Stimulated activated CD4-positive, alpha-beta T cell treated with anti-CD3 and anti-CD28 coated beads, Interleukin-12 subunit alpha, Interleukin-12 subunit beta, amount 100 ng/mL, for 24 hours (primary cell): ENCODE measurements at places on chromosomes 7 and 10.

GRCh38 chr10:28284126-28284525 lies 18.7 kb downstream of the MPP7 start:
- DNase-seq = no peak

DNA sequence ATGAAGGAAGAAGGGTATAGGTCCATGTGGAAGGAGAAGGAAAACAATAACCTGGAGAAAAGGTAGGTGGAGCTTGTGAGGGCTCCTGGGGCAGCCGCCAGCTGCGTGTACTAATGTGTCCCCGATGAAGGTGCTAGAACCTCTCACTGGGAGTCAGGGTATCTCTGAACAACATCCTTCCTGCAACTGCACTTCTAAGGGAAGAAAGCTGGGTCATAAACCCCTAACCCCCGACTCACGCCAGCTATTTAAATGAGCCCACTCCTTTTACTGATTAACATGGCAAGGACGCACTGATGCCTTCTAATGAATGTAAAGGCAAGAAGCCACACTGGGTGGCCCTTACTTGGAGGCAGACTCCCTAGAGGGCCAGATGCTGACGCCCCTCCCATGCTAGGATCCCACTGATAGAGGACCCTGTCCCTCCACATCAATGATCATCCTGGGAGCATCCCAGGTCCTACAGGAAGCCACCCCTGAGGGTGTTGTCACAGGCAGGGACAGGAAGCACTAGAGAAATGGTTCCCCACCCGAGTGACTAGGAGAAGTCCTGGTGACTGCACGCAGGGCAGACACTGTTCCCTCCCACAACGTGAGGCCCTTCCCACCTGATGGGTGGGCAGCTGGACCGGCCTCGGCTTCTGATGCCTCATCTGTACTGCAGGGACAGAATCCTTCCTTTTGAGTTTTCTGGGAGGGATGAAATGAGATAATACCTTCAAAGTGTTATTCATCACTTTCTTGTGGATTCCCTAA lies 20.4 kb downstream of the JCAD start:
- no peak for DNase-seq

DNA sequence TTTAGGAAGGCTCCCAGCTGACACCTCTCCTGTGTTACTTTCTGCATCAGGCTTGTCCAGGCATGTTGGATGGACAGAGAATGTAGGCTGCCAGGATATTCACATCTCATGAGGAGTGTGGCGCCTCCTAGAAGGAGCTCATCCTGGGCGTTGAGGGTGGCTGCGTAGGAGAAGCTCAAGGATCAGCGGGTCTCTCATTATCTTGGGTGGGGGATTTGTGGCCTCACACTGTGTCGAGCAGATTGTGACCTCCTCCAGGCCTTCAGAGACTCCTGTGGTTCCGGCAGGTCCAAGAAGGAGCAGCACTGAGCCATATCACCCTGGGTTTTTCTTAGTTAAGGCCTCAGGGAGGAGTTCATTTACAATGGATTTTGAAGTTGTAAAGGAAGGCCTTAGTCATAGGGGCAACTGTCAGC lies 8.7 kb upstream of the COBL start:
- DNase-seq = no peak

DNA sequence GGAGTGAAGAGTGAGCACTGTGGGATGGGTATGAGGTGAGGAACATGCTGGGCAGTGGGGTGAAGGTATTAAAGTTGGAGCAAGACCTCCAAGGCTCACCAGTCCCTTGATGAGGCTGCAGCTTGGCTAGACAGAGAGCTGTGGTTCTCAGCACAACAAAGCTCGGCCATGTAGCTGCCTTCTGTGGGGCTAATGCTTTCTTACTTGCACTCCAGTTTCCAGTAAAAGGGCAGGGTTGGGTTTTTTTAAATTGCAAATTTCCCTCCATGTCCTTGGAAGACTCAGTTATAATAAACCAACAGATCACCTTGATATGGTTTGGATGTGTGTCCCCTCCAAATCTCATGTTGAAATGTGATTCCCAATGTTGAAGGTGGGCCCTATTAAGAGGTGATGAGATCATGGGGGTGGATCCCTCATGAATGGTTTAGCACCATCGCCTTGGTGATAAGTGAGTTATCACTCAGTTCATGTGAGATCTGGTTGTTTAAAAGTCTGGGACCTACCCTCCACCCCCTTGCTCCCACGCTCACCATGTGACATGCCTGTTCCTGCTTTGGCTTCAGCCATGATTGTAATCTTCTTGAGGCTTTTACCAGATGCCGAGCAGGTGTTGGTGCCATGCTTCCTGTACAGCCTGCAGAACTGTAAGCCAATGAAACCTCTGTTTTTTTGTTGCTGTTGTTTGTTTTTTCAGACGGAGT lies 55.9 kb downstream of the ATXN7L1 start:
- no peak for DNase-seq

DNA sequence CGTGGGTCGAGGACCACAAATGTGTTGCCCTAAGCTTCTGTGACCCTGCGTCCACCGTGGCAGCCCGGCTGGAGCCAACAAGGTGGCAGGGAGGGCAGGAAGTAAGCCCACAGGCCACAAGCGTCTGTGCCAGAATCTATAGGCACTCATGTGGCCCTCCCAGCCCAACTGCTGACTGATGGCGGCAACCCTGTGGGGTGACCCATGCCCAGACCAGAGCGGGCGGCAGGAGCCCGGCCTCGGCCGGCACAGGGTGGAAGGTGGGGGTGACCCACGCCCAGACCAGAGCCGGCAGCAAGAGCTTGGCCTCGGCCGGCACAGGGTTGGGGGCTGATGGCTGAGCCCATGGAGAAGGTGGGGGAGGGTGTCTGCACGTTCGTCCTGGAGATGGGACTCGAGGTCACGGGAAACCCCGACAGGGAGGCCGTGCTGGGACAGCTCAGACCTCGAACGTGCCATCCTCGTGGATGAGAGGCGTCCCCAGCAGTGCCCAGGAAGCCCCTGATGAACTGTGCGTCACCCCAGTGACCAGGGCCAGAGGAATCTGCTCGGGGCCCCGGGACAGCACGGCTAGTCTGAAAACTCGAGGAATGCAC lies 181.0 kb downstream of the ELFN1 start:
- DNase-seq = no peak

DNA sequence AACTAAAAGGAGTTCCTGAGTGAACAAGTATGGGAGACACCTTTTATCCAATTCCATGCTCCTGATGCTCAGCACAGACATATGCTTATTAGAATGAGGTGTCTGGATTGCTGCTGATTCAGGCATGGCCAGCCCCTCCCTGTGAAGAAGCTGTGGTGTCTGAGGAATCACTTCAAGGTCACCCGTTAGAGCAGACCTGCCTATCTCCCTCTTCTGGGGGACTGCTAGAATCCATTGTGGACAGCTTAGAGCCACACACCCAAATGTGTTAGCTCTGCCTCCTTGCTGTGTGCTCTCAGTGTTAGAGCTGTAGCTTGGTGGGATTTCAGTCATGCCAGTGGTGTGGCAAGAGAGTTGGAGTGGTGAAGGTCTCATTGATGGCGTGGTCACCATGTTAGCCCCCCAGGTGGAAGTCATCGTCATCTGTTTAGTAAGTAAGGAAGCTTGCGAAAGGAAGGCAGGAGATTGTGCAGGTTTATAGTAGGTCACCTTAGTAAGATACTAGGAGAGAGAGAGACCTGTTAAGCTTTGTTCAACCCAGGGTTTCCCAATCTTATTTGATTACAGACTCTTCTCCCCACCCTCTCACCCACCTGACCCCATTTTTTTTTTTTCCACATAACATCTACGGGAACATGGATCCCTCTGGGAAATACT lies 12.8 kb downstream of the PRXL2A start:
- DNase-seq = no peak

GRCh38 chr7:149626972-149627371 lies 129.4 kb upstream of the ZNF746 start:
- no peak for DNase-seq

- DNase-seq = no peak
Measured at GRCh38 chr7:43042302-43042701, 70.1 kb upstream of the HECW1 start.

GRCh38 chr7:119086026-119086425 lies 861.5 kb downstream of the ANKRD7 start:
- no peak for DNase-seq

DNA sequence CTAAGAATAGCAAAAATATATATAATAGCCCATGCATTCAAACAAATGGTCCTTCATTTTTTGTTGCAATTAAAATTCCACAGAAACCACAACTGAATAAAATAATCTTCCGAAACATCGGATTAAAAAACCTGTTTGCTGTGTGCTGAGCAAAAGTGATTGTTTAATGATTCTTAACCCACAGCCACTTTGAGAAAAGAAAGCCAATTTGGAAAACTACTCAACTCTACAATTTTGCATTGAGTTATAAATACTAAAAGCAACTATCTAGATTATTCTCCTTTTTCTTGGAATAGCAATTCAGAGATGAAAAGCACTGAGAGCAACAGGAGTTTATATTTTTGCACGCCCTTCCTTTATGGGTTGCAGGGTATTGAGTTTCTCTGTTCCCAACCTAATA lies 8.0 kb downstream of the ADRB1 start:
- DNase-seq = no peak

GRCh38 chr10:45006276-45007030 lies 5.7 kb downstream of the ZNF22 start:
- no peak for DNase-seq

- DNase-seq = no peak
Measured at GRCh38 chr10:11959966-11960365, 82.6 kb downstream of the UPF2 start.

GRCh38 chr7:107212725-107213124 lies 43.9 kb downstream of the HBP1 start:
- DNase-seq = no peak

DNA sequence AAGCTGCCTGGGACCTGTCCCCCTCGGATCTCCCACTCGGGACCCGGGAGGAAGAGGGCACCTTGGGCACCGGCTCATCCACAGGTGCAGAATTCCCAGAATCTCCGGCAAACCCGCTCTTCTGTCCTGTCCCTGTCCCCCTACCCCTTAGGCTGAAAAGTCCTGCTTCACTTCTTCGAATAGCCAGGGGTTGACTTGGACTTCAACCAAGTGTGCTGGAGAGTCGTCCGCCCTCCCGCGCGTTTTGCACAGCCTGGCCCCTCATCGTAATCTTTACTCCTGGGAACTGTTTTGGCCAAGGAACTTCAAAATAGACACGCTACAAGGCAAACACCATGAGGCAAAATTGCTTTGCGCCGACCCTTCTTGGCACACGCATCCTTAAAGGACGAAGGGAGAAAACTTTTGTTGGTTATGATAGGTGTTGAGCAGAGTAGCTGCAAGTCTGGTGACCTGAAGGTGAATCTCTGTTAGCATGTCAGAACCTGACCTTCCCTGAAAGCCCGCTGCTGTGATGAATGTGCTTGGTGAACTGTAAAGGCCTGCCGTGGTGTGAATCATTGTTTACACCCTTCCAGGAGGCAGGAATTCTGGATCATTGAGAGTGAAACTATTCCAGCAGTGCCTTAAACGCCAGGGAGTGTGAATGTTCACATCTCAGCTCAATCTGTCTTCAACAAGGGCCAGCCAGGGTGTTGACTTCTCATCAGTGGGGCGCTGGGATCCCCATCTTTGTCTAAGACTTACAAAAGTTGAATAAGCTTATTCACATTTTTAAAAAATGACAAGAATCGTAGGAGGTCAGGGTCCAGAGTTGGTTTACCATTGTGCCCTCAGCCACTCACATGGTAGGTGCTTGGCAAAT lies 589 bp upstream of the RAPGEF5 start:
- DNase-seq = no peak

DNA sequence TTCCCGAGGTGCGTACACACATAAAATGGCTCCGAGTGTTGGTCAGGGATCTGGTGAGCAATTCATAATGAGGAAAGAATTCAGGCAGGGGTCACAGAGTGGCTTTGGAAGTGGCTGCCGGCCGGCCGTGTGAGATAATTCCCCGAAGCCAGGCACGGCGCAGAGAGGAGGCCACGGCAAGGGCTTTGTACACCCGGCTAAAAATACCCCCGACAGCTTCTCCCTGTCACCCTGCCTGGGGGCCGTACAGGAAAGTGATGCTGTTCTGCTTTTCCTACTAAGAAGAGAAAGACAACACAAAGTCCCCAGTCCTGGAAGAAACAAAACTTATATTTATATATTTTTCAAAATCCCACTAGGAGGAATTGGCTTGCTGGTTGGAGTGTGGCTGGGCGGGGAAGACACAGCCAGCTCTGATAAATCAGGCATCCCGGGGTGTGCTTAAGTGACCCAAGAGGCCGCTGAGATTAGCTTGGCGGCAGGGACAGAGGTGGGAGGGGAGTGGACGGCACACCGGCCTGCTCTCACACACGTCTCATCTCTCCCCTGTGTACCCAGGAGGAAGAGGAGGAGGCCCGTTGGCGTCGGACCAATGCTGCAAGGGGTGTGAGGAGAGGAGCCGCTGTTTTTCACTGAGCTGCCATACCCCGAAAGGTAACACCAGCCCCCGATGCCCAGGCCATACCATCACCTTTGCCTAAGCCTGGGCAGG lies 70.5 kb downstream of the ZMIZ1 start:
- no peak for DNase-seq
